ENCODE measurements at places on chromosomes 11 and 22. TPM values are rescaled to one million over a fixed set of nuclear protein-coding genes. Genes with fewer than 3 reads are reported as not detected.

GRCh38 chr11:113472471-113472870 is 2.7 kb downstream of the DRD2 start:
- DNase-seq, result no peak

DNA sequence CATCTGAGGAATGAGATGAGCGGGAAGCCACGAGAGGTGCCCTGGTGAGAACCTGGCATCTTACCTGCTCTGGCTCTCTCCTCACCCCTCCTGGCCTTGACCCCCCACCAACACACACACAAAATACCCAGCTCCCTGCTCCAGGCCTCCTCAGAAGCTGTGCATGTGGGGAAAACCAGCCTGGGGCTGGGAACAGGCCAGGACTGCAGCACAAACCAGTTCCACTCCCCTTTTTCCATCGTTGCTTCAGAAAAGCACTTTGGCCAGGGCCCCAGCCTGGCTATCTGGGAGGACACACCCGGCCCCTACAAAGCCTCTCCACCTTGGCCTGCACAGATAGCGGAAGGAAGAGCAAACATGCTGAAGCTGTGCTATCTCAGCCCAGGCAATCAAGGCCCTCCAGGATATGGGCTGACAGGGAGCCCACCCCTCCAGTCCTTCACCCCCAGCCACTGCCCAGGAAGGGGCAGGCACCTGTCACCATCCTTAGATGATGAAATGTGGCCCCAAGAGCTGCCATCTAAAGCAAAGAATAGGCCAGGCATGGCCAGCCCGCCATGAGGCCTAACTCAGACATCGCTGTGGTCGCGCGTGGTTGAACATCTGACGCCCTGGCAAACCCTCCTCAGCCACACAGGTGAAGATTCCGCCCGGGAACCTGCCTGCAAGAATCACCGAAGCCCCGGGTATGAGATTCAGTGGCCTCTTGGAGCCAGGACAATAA is 35.4 kb downstream of the PISD start:
- no peak for DNase-seq

Gene RAB38
- 16.0 TPM for total RNA-seq

- no peak for DNase-seq
Observed at GRCh38 chr11:63567044-63567840, 4.1 kb upstream of the PLAAT2 start.

DNA sequence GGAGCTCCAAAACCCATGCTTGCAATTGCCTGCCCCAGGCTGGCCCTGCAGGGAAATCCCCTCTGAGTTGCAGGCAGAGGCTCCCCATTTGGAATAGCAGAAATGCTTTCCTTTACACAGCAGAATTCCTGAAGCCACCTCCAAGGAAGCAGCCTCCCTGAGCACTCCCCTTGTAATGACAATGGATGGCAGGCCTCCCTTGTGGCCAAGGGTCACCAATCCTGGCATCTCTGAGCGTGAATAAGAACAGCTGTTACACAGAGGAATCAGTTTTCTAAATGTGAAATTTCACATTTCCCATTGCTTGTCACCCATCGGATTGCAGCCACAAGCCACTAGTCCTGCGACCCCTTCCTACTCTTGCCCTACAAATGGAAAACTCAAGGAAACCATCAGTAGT is 107.6 kb downstream of the GALNT18 start:
- DNase-seq, result no peak

DNA sequence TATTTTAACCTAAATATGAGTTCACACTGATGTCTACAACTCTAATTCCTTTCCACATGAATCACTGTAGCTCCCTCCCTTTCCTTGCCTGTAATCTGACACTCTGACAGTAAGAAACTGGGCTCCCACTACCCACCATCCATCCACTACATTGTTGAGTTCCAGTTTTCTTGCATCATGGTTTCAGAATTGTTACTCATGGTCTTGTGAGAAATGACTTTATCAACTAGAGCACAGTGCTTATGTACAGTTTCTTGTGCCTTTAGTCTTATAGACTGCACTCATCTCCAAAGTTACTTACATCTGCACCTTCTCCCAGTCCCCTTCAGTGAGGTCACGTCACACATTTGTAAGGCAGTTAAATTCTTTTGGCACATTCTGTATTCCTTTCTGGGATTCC is 78.6 kb downstream of the RTL6 start:
- no peak for DNase-seq

Gene GLB1L2
- total RNA-seq, result 7.9 TPM

Gene SAA2
- total RNA-seq, result not detected

Gene KCNJ1
- total RNA-seq, result 0.17 TPM

- no peak for DNase-seq
Observed at GRCh38 chr22:21791635-21792625, 56.3 kb upstream of the YPEL1 start.

Gene STIP1
- total RNA-seq, result 329 TPM

Gene PYGM
- total RNA-seq, result 9.7 TPM

GRCh38 chr11:63530021-63530420 is 6.6 kb upstream of the PLAAT4 start:
- DNase-seq, result no peak

Gene OR56A5
- not detected for total RNA-seq

Gene SCGB1D2
- not detected for total RNA-seq

DNA sequence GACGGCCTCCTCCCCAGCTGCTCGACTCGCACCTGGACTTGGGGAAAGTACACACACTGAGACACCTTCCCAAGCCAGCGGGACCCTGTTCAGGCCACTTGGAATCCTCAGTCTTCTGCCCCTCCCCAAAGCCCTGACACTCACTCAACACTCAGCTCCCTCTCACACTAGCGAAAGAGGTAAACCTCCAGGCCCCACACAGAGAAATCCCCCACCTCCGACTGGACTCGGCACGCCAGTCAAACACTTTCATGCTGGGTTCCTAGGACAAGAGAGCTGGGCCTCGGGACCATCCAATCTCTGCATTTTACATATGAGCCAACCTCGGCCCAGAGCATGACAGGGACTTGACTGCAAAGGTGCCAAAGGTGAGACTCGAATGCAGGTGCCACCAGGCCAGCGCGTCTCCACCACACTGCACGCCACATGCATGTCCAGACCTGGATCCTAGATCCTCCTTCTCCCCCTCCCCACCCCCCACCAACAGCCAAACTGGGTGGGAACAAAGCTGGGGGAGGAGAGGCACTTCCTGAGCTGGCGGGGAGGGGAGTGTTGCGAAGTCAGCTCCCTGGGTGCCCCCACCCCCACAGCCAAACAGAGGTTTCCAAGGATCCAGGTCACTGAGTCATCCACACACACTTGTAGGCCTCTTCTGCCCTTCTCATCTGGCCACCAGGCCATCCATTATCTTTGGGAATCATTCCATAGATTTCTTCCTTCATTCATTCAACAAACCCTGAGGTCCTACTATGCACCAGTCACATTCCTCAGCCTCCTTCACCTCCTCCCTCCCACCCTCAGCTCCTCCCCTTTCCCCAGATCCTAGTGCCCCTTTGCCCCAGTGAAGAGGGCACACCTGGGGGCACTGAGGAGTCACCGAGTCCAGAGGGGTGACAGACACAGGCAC is 10.7 kb upstream of the CD5 start:
- no peak for DNase-seq

DNA sequence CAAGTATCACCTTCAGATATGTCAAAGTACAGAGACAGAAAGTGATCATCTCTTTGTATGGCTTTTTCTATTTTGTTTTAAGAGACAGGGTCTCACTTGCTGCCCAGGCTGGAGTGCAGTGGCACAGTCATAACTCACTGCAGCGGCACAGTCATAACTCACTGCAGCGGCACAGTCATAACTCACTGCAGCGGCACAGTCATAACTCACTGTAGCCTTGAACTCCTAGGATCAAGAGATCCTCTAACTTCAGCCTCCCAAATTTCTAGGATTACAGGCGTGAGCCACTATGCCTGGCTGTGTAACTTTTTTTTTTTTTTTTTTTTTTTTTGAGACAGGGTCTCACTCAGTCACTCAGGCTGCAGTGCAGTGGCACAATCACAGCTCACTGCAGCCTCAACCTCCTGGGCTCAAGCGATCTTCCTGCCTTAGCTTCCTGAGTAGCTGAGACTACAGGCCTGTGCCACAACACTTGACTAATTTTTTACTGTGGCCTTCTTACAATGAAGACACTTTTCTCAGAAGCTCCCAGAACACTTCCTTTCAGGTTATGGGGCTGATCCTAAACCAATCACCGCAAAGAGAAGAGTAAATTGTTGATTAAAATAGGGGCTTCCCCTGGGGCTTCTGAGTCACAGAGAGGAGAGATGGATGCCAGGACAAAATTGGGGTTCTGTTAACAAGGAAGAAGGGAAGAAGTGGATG is 9.0 kb upstream of the HIKESHI start:
- DNase-seq, result no peak

DNA sequence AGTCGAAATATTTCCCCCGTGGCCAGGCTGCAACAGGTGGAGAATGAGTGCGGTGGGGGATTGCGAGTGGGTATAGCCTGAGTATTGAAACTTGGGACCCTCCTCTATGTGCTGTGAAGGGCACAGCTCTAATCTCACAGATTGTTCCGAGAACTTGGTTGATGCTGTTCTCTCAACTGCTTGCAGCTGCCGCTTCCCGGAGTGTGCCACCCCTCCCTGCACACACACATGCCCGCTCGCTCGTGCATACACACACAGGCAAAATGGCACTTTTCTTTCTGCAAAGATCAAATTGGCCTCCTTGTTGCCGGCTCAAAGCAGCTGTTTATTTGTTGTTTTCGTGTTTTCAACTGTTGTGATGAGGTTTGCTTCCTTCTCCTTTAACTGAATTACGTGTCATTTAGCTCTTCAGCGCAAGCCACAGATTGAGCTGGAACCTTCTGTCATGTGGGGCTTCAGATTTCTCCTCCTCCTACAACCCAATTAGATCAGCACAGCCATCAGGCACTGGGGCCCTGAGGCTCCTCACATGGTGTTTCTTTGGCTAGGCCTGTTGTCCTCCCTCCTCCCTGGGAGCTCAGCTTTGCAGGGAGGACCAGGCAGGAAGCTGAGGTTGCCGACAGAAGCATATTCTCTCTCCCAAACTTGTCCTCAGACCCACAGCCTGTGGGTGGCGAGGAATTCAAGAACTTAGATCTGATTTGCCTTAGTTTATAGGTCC is 13.9 kb upstream of the B3GAT1 start:
- DNase-seq, result no peak

- no peak for DNase-seq
Observed at GRCh38 chr11:278001-278951, at the start of gene NLRP6. Gene NLRP6, plus strand, starts transcription at chr11:278407. Its CDS starts 163 bp downstream, at chr11:278570.

DNA sequence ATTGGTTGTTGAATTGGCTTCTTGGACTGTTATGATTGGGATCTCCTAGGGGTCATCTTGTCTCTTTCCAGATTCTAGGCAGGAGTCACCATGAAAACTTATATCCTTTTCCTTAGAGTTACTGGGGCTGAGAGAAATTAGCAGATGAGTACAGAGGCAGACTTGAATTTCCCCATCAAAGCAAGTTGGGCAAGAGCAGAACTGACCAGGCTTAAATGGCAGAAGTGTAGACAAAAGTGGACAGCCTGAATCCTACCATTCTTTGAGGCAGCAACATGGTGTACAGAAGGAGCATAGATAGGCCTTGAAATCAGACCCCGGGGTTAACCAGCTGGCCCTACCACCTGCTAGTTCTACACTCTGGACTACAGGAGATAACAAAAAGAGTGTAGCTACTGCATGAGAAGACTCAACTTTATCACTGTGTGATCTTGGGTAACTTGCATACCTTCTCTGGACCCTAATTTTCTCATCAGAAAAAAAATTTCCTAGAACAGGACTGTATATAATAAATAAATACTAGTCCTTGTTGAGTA is 427.4 kb upstream of the CADM1 start:
- DNase-seq, result no peak

DNA sequence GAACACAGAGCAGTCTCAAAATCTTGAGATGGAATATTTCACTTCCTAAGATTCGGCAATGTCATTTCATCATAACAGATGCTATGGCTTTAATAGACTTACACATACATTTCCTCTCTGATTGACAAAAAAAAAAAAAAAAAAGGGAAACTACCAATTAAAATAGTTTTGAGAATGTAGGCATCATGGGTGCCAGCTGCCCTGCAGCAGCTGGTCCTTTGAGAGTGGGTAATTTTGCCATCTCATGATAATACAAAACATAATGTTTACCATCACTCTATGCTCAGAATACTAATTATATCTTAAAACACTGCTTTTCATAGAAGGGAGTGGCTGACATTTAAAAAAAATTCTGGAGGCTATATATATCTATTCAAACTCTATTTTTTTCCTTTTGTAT is 775.6 kb upstream of the CCDC90B start:
- DNase-seq, result no peak

Gene NRIP3
- total RNA-seq, result 7.8 TPM

GRCh38 chr11:87022738-87023137 is 15.0 kb upstream of the TMEM135 start:
- DNase-seq, result no peak

GRCh38 chr22:43481568-43482317 is 69.9 kb downstream of the MPPED1 start:
- no peak for DNase-seq

DNA sequence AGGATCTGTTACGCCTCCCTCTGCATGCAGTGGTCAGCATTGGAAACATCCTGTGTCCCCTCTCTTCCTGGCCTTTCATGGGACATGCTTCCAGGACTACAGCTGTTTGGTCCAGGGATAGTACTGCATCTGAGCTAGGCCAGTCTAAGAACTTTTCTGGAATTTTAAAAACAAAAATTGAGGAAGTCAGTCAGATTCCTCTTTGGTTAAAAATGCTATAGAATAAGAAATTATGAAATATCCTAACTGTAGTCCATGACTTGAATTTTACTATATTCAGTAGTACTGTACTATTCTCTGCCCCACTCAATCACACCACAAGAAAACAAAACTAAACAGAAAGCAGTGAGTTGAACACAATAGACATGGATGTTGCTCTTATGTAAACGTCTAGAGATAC is 201.0 kb upstream of the CADM1 start:
- DNase-seq, result no peak

Gene OR4C46
- not detected for total RNA-seq

- peak; percentile 61 for DNase-seq
Observed at GRCh38 chr11:128521682-128522054, 65.7 kb downstream of the ETS1 start.

- no peak for DNase-seq
Observed at GRCh38 chr11:2934611-2935239, 5.5 kb upstream of the PHLDA2 start.

DNA sequence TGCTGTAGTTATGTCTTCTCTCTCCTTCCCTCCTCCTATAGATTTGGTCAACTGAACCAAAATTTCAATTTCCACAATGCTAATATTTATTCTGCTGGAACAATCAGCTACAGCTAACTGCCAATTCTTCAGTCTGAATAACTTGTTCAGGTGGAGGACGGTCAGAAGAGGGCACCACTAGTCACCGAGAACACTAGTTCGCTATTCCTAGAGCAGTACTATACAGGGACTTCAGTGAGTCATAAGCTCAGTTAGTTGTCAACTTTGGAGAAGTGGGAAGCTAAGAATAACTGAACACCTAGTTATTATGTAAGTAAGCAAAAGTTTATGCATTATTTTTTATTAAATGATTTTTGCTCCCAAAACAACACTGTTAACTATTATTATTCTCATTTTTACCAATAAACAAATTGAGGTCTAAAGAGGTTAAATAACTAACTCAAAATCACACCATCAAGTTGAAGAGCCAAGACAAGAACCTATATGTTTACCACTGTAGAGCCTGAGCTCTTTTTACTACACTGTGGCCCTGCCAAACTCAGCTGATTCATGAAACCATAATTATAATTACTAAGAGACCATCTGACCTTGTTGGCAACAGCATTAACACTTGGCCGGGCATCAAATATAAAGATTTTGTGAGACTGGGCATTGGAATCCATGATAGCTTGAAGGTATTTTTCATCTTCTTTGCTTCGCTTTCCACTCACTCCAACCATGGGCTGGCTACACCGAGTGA is 59.0 kb downstream of the CEP57 start:
- peak; percentile 7 for DNase-seq

All from H1 (cell line).